ENCODE measurements at places on chromosomes 7 and 10.

GRCh38 chr7:106668861-106669524 is 8.0 kb upstream of the CCDC71L start:
- no peak for DNase-seq

DNA sequence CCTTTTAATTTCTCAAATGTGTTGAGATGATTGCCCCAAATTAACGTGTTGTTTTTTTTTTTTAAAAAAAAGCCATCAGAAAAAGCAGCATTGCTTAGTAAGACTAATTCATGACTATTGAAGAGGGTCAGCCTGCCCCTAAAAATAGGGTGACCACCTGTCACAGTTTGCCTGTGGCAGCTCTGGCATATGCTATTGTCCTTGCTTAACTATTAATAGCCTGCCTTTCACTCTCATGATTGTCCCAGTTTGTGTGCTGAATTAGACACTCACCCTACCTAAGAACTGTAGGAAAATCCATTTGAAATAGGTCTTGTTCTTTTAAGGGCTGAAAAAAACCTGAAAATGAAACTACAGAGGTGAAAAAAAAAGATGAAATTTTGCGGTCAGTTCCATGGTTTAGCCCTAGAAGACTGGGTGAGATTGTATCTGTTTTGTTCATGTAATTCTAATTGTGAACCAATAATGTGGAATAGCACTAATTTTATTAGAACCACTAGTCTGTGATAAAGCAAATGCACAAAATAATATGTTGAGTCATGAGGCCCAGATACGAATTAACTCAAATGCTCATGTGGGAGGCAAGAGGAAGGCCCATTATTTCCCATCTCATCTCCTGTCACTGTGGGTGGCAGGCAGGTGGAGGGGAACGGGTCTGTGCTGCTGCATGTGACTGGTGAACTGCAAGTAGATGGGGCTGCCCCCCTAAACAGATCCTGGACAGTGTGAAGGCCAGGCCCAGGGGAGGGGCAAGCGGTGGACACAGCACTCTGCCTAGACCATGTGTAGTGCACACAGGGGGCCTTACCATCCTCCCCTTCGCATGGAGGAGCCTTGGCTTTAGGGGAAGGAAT is 265.4 kb upstream of the NFE2L3 start:
- DNase-seq, result no peak

DNA sequence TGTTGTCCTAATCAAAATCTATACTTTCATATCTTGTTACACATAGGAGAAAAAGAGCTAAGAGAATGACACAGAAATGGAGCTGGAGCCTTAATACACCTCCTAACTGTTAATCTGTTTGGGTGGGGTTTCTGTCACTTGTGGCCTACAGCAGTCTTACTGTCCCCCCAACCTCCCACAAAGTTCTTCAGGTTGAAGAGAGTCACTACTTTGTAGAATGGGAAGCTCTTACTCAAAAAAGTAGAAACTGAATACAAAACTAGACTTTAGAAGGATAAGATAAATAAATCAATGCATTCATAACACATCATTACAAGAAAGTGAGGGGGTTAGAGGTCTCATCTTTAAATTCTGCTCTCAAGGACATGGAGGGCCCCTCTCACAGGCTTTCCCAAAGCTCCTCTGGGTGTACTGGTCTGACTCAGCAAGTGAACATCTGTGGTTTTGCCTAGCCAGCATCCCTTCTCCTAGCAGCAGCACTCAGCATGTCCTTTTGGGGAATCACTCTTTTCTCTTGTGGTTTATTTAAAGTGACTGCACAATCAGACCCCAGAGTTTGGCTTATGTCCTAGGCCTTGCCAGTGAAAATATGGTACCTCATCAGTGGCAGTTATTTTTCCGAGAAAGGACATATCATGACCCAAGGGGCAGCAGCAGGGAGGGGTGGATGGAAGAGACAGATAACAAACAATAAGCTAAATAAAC is 2.0 kb upstream of the BLVRA start:
- DNase-seq, result no peak

GRCh38 chr7:10802011-10802410 is 171.7 kb upstream of the PHF14 start:
- no peak for DNase-seq

Measured in activated naive CD8-positive, alpha-beta T cell treated with anti-CD3 and anti-CD28 coated beads, Interleukin-2, amount 50 U/mL, for 24 hours (primary cell).